Lower leg skin (tissue), 4 donors: ENCODE measurements at places on chromosomes 16 and 17.

DNA sequence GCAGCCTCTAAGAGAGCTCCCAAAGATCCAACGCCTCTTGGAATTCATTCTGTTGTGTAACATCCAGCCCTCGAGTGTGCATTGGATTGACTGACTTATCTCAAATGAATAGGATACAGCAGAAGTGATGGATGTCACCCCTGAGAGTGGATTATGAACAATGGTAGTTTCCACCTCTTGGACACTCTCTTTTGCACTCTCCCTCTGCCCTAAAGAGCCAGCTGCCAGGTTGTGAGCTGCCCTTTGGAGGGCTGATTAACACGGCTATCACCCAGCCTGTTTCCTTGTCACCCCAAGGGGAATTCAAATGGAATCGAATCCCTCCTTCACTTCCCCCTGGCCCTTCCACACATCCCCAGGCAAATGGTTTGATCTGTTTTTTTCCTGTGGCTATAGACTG, 21.2 kb upstream of the HAPSTR1 start:
- DNase-seq = no peak

DNA sequence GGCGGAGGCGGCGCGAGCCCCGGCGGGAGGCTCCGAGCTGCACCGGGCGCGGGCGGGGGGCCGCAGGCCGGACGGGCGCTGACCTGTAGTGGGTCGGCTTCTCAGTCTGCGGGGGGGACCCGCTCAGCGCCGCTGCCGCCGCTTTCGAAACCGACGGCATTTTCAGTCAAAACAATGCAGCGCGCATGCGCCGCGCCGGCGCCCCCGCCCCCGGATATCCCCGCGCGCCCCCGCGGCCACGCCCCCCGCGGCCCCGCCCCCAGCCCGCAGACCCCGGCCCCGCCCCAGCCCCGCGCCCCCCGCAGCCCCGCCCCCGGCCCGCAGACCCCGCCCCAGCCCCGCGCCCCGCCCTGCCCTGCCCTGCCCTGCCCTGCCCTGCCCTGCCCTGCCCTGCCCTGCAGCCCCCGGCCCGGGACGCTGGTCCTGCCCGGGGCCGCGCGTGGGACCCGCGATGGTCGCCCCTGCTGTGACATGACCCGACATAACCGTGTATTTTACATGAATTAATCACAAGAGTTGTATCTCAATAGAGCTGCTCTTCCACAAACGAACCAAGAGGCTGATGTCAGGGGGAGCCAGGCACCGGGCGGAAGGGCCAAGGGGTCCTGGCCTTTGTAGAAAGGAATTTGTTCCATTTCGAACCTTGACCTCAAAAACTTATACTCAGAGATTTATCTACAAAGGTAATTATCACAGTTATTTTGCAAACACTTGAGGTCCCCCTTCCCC, at the start of gene UNKL:
UNKL (minus strand) TSS at position 173 of the 729 bp plus-strand sequence; CDS start at position 160, 13 bp downstream.
- DNase-seq = peak; percentile 55

- no peak for DNase-seq
These were observed 23.7 kb upstream of the RCVRN start for GRCh38 chr17:9928601-9929333.

DNA sequence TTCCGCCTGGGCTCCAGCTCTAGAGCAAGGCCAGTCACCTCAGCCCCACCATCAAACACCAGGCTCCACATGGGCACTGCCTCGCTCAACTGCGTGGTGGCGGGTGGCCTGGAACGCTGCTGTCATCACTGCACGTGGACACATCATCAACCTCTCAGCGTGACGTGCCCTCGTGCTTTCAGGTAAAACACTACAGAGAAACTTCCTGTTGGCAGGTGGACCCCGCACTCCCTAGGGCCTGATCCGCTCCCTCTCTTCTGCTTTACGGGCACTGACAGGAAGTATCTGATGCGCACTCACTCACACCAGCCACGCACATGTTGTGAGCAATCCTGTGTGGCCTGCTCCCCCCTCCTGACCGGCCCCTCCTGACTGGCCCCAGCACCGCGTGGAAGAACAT, 87.4 kb downstream of the ANKRD11 start:
- DNase-seq = no peak

GRCh38 chr17:8275421-8276290, 12.8 kb upstream of the RANGRF start:
- no peak for DNase-seq

DNA sequence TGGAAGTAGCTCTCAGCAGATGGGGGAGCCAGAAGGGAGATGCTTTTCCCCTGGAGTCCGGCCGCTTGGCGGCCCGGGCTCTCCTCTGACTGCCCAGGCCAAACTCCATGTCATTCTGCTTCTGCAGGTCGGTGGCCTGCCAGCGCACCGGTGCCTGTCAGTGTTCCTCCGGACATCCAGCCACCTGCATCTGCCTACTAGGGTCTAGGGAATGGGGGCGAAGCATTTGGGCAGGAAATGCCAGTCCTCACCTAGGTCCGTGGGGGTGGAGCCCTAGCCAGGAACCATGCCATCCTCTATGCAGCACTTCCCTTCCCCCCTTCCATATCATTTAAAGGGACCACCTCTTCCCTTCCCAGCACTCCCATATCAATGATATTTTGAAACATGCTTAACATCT, 34.2 kb downstream of the GJC1 start:
- DNase-seq = peak; percentile 74

DNA sequence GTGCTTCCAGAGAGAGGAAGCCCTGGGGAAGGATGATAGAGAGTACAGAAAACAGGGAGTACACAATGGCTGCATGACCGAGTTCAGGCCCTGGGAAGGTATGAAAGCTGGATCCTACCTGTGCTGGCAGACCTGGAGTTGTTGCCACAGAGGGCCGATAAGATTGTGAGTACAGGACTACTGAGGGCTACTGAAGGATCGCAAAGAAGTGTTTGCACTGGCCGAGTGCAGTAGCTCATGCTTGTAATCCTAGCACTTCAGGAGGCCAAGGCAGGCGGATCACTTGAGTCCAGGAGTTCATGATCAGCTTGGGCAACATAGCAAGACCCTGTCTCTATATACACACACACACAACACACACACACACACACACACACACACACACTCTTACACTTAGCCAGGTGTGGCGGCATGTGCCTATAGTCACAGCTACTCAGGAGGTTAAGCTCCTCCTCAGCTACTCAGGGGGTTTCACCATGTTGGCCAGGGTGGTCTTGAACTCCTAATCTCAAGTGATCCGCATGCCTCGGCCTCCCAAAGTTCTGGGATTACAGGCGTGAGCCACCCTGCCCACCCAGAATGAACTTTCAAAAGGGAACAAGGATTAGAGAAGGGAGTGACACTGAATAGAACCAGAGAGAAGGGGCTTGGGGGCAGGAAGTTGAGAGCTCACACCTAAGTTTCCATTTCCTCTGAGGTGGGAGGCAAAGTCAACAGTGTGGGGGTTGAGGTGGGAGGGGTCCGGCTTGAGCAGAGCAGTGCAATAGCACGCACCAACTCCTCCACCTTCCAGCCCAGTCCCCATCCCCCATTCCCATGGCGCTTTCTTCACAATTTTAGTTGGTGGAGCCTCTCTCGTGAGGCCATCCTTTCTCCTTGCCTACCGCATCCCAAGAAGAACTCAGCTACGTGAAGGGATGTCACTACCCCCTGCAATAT, 7.5 kb downstream of the SCIMP start:
- DNase-seq = no peak

DNA sequence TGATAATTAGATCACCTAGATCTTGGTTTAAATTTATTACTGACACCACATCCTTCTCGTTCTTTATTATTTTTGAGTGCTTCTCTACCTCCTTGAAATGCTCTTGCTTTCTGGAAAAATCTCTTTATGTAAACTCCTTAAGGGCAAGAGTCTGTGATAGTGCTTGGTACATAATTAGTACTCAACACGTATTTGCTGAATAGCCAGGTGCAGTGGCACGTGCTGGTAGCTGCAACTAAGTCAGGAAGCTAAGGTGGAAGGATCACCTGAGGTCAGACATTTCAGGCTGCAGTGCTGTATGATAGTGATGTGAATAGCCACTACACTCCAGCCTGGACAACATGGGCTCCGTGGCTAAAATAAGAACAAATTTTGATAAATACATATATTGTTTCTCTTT, 63.0 kb downstream of the PPM1E start:
- no peak for DNase-seq

DNA sequence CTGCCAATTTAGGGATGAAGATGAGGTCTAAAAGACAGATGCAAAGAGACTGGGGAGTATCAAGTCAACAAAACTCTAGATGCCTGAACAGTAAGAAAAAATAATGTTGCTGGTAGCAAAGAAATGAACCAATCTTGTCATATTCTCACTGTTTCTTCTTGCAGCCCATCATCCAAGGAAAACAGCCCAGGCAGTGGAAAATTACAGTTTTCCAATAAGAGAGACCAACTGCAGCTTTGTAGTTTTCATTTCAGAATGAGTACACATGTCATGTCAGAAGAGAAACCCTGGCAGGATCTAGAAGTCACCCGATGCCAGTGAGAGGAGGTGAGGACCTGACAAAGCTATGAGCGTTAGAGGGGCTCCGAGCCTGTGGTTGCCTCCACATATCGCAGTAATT, 500.4 kb upstream of the PSMD7 start:
- DNase-seq = no peak

- DNase-seq = no peak
These were observed 832 bp downstream of the ETV4 start for GRCh38 chr17:43545383-43545632.

GRCh38 chr16:997440-998051, 16.0 kb downstream of the SOX8 start:
- no peak for DNase-seq

- DNase-seq = no peak
These were observed 893 bp downstream of the CTU2 start for GRCh38 chr16:88706965-88707826.

DNA sequence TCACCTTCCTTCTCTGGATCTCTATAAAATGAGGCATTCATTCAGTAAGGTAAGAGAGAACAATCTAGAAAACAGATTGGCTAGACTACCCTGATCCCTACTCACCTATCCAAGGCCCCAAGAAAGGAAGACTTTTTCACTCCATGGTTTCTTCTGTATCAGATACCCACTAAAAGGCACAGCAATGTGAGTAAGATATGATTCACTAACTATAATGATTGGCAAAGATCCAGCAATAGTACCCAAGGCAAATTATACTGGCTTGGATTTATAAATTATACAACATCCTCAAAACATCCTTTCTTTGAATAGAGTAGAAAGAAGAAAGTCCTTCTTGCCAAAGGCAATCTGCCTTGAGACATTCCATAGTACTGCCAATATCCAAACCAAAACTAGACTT, 1432.0 kb upstream of the GOT2 start:
- DNase-seq = no peak

DNA sequence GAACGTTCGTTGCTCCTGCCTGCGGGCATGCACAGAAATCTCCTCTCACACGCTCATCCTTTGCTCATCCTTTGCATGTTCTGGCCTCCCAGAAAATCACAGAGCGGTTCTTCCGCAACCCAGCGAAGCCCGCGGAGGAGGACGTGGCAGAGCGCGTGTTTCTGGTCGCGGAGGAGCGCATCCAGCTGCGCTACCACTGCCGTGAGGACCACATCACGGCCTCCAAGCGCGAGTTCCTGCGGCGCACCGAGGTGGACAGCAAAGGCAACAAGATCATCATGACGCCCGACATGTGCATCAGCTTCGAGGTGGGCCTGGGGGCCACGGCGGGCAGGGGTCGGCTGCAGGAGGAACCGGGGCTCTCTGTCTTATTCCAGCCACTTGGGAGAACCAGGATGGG, 9.6 kb upstream of the KATNB1 start:
- DNase-seq = no peak

GRCh38 chr17:30413109-30413508, 34.4 kb downstream of the CPD start:
- no peak for DNase-seq

GRCh38 chr17:18988546-18989173, 15.9 kb downstream of the FAM83G start:
- DNase-seq = no peak

- DNase-seq = peak; percentile 76
These were observed 197.2 kb downstream of the FOXL1 start for GRCh38 chr16:86775511-86775921.

- no peak for DNase-seq
These were observed 6.2 kb downstream of the CORO6 start for GRCh38 chr17:29616300-29617048.

DNA sequence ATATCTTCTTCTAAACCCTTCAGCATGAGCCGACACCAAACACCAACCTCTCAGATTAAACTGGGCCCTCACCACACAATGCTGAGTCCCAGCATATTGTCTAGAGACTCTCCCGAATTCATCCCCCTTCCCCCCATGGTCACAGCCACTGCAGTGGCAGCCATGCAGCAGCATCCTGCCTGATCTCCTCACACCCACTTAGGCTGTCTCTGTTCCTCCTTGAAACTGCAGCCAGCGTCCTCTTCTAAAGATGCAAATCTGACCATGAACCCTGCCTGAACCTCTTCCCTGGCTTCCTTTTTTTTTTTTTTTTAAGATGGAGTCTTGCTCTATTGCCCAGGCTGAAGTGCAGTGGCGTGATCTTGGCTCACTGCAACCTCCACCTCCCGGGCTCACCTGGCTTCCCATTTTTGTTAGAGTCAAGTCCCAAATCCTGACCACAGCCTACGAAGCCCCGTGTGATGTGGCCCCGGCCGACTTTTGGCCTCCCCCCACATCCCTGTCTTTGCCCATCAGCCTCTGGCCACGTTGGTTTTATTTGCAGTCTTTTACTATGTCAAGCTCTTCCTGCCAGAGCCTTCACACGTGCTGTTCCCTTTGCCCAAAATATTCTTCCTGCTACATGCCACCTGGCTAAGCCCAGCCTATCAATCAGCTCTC, 2.8 kb downstream of the FA2H start:
- DNase-seq = no peak

- no peak for DNase-seq
These were observed 547 bp downstream of the VMP1 start for GRCh38 chr17:59707971-59708430.

DNA sequence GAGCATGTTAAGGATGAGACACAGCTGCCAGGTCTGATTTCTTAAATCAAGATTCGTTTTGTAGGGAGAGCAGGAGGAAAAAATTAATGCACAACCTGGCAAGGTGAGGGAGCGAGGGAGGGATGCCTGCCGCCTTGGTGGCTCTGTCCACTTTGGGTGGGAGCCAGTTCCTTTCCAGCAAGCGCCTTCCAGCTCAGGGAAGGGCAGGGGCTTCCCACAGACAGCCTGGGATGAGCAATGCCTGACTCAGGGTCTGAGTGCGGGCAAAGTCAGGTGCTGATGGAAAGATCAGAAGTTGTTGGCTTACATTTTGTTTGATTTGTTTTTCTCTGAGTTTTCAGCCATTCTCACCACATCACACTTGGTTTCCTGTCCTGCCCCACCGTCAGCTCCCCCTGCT, 220.7 kb downstream of the ENGASE start:
- no peak for DNase-seq

- no peak for DNase-seq
These were observed 10.6 kb upstream of the SMG1 start for GRCh38 chr16:18936727-18937340.

- DNase-seq = no peak
These were observed at the start of gene RHBDL3 for GRCh38 chr17:32265192-32265923. Gene RHBDL3, plus strand, starts transcription at chr17:32265832. Its CDS starts 358 bp downstream, at chr17:32266190.

GRCh38 chr16:86063760-86064405, 164.9 kb downstream of the IRF8 start:
- no peak for DNase-seq

GRCh38 chr16:68246666-68247065, 1.5 kb downstream of the PLA2G15 start:
- DNase-seq = no peak

- no peak for DNase-seq
These were observed 5.6 kb downstream of the CIAO3 start for GRCh38 chr16:734981-735881.
